COLO829 (cell line): ENCODE measurements at places on chromosomes 1 and 21.

DNA sequence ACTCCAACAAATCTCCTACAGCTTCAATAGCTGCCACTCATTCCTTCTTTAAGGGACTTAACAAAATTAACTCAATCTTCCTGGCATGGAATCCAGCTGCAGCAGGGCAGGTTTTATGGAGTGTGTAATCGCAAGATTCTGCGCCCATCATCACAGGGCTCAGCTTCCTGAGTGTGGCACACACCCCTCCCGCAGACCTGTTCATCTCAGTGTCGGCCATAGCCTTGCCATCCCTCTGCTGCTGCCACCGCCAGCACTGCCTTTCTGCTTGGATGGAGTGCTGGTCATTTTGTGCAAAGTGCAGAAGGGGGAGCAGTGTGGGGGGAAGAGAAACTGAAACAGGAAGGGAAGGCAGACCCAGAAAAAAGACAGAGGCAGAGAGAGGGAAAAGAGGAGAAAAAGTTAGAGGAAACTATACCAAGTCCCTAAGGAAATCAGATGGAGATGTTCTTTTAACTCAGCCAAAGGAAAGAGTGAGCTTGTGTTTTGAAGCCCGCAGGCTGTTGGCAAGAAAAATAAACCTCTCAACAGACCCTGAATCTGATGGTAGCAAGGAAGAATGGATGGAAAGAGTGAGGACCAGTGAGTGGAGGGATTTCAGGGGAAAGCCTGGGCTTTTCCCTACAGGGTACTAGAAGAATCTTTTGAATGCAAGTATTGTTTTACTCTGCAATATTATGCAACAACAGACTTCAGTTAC, 324.2 kb downstream of the SEC16B start:
- no peak for DNase-seq

DNA sequence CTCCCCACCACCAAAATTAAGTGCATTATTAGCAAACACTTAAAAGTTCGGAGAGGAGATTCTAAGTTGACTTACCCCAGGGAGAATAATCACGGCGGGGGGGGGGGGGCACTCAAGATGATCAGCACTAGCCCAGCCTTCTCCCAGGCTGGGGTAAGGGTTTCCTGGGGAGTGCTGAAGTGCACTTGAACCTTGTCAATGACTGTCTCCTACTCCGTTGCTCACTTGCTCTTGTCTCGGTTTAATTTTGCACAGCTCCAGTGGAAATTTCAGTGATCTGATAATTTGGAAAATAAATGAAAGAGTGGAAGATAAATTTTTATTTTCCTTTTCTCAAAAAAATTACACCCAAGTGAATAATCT, 59.2 kb downstream of the PBX1 start:
- no peak for DNase-seq

DNA sequence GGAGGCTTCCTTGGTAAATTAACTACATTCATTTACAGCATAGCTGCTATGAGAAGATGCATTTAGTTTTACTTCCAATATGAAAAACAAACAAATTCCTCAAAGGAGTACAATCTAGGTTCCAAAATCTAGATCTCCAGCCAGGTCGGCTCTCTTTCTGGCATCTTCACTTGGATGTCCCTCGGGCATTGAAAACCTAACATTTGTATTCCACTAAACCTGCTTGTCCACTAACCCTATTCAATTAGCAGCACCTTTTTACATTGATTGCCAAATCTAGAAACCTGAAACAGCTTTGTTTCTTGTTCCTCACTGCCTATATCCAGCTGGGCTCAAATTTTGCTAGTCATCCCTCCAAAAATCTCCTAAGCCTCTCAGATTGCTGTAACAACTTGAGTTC, 14.3 kb upstream of the CXADR start:
- DNase-seq, result no peak

GRCh38 chr1:192489748-192490147, 85.8 kb upstream of the RGS1 start:
- DNase-seq, result peak; percentile 65

- no peak for DNase-seq
These were observed 1.3 kb upstream of the OLIG2 start for GRCh38 chr21:33024201-33025103.

GRCh38 chr1:116766616-116767469, 12.6 kb downstream of the CD2 start:
- DNase-seq, result no peak

DNA sequence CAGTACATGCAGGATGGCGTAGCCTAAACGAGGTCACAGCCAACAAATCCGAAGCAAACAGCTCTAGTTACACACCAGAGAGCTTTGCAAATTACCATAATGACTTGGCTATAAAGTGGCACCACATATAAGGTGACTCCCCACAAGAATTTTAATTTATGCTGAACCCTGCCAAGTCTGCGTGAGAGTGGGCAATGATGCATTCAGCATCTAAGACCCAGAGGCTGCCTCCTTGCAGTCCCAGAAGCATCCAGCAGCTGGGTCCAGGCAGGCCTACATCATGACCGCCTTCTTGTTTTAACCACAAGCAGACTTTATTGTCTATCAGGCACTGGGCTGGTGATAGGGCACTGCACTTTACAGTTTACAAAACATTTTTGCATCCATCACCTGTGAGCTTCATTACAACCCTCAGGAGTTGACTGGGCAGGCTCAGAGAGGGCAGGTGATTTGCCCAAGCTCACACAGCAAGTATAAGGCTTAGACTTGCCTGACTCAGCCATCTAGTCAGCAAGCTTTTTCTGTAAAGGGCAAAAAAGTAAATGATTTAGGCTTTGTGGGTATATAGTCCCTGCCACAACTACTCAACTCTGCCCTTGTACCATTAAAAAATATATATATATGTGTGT, 134.6 kb downstream of the GLIS1 start:
- no peak for DNase-seq

- DNase-seq, result no peak
These were observed 27.7 kb upstream of the PTGFRN start for GRCh38 chr1:116881879-116882520.
